ENCODE measurements at places on chromosomes 7 and 10. TPM values are rescaled to one million over a fixed set of nuclear protein-coding genes. Genes with fewer than 3 reads are reported as not detected.
A peak's percentile ranks its signal among the peaks of the same experiment; 100 is the strongest.

GRCh38 chr10:623477-624311 is 65.8 kb downstream of the DIP2C start:
- no peaks in the 10 kb centered on the region for H3K36me3 ChIP-seq
- H3K4me1 ChIP-seq, result peaks cover 15% of the 10 kb centered on the region
- no peak overlapping the region for H3K4me3 ChIP-seq
- H3K27ac ChIP-seq, result no peak overlapping the region
- DNase-seq, result no peak
- no peaks in the 10 kb centered on the region for H3K27me3 ChIP-seq

DNA sequence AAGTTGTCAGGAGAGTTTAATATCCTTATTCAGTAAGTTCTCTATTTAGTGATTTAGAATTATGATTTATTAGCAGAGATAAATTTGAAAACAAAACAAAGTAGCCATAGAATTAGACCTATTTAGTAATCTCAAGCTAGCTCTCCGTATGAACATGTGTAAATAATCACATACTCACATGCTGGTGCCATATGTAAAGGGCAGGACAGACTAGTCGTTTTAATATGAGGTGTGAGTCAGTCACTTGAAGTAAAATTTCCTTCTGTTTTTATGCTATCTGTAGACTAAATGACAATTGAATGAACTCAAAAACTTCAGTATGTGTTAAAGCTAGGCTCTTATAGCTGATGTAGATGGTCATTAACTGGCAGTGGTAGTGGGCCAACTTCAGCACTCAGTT is 67.1 kb downstream of the WAC start:
- no peak overlapping the region for H3K27ac ChIP-seq
- H3K4me3 ChIP-seq, result no peak overlapping the region
- peaks cover 27% of the 10 kb centered on the region for H3K36me3 ChIP-seq
- peaks cover 16% of the 10 kb centered on the region for H3K4me1 ChIP-seq
- peak; percentile 50 for DNase-seq
- no peaks in the 10 kb centered on the region for H3K27me3 ChIP-seq

- no peaks in the 10 kb centered on the region for H3K36me3 ChIP-seq
- H3K27ac ChIP-seq, result no peak overlapping the region
- no peaks in the 10 kb centered on the region for H3K4me1 ChIP-seq
- peak; percentile 3 for DNase-seq
- no peaks in the 10 kb centered on the region for H3K27me3 ChIP-seq
Observed at GRCh38 chr10:120161111-120161510, 268.6 kb downstream of the SEC23IP start.

DNA sequence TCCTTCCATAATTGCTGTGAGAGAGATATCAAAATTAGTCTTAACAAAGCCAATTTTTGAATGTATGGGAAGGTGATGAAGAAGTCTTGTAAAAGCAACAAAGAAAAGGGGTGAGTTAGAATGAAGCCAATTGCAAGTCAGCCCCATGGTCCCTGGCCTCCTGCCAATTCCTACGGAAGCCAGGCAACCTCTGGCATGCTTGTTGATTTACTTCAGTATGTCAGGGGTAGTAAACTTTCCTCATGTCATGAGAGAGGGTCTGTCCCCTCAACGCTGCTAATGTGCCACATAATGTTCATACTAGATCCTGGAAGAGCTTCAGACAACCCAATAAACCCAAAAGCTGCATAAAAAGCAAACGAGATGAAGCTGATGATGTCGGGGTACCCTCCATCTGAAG is 159.1 kb upstream of the YAE1 start:
- H3K27ac ChIP-seq, result no peak overlapping the region
- DNase-seq, result no peak
- H3K4me1 ChIP-seq, result no peaks in the 10 kb centered on the region
- H3K4me3 ChIP-seq, result no peak overlapping the region
- no peaks in the 10 kb centered on the region for H3K36me3 ChIP-seq
- peaks cover 5% of the 10 kb centered on the region for H3K27me3 ChIP-seq

- DNase-seq, result peak; percentile 73
- no peaks in the 10 kb centered on the region for H3K36me3 ChIP-seq
- peaks cover 28% of the 10 kb centered on the region for H3K4me1 ChIP-seq
- H3K4me3 ChIP-seq, result peak overlapping the region; percentile 98
- no peaks in the 10 kb centered on the region for H3K27me3 ChIP-seq
Observed at GRCh38 chr7:139777133-139777891, 486 bp downstream of the HIPK2 start.

DNA sequence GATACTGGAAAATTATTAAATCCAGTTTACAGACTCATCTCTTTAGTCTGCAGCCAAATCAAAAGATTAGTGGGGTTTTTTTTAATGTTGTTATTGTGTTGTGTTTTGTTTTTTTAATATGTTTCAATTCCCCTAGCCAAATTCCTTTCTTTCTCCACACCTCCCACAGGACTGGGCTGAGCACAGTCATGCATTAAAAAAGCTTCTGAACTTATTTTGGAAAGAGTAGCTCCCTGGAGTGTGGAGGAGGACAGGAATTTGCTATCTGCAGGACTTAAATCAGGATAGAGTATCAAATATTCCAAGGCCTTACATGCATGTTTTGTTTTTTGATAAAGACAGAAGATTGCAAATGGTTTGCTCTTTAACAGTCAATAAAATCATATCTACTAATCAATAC is 90.7 kb downstream of the GNAI1 start:
- H3K4me3 ChIP-seq, result no peak overlapping the region
- DNase-seq, result peak; percentile 43
- no peak overlapping the region for H3K27ac ChIP-seq
- H3K36me3 ChIP-seq, result 0 out of 2 replicates have a peak, but pooled peaks cover 8% of the 10 kb centered on the region
- H3K27me3 ChIP-seq, result no peaks in the 10 kb centered on the region
- peaks cover 25% of the 10 kb centered on the region for H3K4me1 ChIP-seq

- H3K4me1 ChIP-seq, result peaks cover 16% of the 10 kb centered on the region
- H3K27me3 ChIP-seq, result no peaks in the 10 kb centered on the region
- H3K27ac ChIP-seq, result no peak overlapping the region
- H3K36me3 ChIP-seq, result no peaks in the 10 kb centered on the region
Observed at GRCh38 chr10:59880971-59881510, 25.3 kb downstream of the CCDC6 start.

DNA sequence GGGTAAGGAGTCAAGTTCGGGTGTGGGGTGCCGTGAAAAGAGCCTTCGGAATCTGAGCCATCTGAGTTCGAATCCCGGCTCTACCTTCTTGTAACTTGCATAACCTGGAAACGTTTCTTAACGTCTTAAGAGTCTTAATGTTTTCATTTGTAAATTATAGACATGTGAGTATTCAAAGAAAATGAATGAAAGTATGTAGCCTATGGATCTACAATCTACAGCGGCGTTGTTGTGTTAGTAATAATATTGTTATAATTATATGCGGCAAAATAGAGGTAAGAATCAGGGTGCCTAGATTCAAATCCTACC is 559 bp downstream of the VTI1A start:
- DNase-seq, result no peak
- peaks cover 11% of the 10 kb centered on the region for H3K36me3 ChIP-seq
- no peaks in the 10 kb centered on the region for H3K27me3 ChIP-seq
- H3K4me1 ChIP-seq, result peaks cover 13% of the 10 kb centered on the region

DNA sequence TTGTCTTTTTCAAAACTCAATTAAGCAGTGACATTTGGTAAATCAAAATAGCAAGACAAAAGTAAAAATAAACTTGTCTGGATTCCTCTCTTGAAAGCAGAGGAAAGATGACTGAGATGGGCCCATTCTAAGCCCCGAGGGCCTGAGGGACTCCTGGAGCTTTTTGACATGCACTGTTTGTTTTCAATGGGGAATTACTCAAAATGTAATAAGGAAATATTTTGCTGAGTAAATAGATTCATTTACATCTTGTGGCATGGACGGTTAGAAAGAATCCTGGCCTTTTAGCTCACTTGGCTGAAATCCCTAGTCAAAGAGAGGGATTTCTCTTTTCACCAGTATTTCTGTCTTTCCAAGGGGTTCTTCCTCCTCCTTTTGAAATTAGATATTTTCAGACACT is 108.0 kb downstream of the MKX start:
- no peaks in the 10 kb centered on the region for H3K4me1 ChIP-seq
- no peak overlapping the region for H3K27ac ChIP-seq
- H3K36me3 ChIP-seq, result no peaks in the 10 kb centered on the region
- no peak for DNase-seq

DNA sequence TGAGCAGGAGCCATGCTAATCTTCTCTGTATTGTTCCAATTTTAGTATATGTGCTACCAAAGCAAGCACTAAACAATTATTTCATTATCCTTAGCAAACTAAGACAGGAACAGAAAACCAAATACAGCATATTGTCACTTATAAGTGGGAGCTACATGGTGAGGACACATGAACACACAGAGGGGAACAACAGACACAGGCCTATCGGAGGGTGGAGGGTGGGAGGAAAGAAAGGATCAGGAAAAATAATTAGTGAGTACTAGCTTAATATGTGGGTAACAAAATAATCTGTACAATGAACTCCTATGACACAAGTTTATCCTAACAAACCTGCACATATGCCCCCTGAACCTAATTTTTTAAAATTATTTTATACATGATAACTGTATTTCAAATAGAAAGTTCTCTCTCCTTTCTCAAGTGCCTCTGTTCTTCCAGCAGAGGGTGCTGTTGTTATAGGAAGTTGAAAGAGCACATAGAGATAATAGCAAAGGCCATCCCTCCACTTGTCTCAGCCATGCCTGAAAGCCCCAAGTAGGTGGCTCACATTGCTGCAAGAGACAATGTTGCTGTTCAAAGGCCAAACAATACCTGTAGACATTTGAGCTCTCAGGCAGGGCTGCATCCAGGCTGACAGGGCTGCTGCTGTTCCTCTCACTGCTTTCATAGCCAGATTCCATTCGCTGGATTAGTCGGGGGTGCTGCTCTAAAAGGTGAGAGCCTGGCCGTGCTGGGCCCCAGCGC is 33.4 kb upstream of the PPP3CB start:
- H3K27me3 ChIP-seq, result no peaks in the 10 kb centered on the region
- H3K4me3 ChIP-seq, result no peak overlapping the region
- H3K27ac ChIP-seq, result no peak overlapping the region

DNA sequence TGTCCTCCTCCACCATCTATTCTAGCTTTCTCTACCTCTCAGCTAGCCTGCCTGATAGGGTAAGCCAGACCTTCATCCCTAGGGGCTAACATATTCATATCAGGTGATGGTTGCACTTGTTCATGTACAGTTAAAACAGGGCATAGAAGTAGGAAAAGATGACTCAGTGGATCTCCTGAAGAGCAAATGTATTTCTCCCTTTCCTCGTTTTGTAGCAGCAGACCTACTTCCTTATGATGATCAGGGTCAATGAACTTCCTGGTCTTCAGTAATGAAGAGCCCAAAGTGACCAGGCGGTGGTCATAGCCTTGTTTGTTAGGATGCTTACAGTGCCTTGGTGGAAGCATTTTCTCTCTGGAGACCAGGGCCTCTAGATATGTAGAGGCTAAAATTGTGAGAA is 6.3 kb downstream of the LIPJ start:
- H3K27ac ChIP-seq, result no peak overlapping the region
- H3K4me3 ChIP-seq, result no peak overlapping the region
- H3K27me3 ChIP-seq, result no peaks in the 10 kb centered on the region
- no peaks in the 10 kb centered on the region for H3K36me3 ChIP-seq
- H3K4me1 ChIP-seq, result peaks cover 4% of the 10 kb centered on the region

DNA sequence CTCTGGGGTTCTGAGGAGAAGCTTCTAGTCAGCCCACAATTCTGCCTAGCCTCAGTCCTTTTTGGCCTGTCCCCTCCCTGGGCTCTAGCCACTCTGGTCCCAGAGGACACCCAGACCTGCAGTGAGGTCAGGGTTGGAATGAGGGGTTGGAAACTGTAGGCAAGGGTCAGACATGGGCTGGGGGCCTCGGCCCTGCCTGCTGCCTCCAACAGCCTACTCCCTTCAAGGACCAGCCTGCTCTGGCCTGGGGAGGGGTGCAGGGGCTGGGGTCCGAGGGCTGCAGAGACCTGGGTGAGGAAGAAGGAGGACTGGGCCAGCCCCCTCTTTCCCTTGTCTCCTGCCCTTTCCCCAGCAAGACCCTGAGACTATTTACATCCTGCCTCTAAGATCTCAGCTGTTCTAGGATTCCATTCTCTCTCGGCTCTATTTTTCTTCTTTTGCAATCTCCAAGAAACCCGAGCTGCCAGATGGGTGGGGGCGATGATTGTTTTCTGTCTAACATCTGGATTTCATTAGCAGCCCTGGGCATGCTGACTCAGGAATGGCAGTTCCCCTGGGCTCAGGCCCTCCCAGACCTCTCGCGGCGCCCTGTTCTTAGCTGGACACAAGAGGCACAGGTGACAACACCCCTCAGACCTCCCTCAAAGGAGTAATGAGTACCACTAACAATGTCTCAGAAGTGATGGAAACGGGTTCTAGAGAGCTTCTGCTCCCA is 23.1 kb downstream of the ZCCHC24 start:
- peak; percentile 96 for DNase-seq
- peaks cover 21% of the 10 kb centered on the region for H3K36me3 ChIP-seq
- peaks cover 30% of the 10 kb centered on the region for H3K4me1 ChIP-seq
- H3K27ac ChIP-seq, result peak overlapping the region; percentile 74
- peak overlapping the region; percentile 30 for H3K4me3 ChIP-seq
- no peaks in the 10 kb centered on the region for H3K27me3 ChIP-seq

DNA sequence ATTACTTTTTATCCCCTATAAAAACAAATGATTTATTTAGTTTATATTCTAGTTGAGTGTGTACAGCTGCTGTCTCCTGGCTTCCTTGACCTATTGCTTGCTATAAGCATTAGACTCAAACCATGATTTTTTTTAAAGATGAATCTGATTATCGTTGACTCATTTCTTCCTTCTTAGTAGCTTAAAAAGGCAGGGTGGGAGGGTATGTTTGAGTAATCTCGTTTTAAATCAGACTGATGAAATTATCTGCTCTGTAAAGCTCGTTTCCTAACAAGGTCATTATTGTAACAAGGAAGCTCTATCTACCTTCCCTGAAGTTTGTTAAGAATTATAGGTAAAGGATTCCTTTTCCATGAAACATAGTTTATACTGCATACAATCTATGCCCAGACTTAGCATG is 276.3 kb upstream of the KCND2 start:
- H3K4me1 ChIP-seq, result no peaks in the 10 kb centered on the region
- H3K27me3 ChIP-seq, result no peaks in the 10 kb centered on the region
- H3K36me3 ChIP-seq, result no peaks in the 10 kb centered on the region
- H3K27ac ChIP-seq, result no peak overlapping the region
- no peak overlapping the region for H3K4me3 ChIP-seq
- no peak for DNase-seq

DNA sequence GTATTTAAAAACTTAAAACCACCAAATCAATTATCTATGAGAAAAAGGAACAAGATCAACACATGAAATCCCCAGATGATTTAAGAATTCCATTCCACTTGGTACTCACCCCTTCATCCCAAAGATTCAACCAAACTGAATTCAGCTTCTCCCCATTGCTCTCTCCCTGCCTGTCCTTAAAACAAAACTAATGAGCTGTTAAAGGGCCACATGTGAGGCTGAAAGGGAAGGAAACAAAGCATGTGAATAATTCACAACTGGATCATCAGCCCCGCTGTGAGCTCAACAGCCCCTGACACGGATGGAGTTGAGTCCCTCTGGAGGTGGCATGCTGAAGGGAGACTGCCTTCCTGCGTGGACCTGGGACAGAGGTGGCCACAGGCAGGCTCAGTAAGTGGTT is 32.9 kb downstream of the VOPP1 start:
- DNase-seq, result no peak
- H3K4me1 ChIP-seq, result peaks cover 26% of the 10 kb centered on the region
- H3K27ac ChIP-seq, result no peak overlapping the region
- H3K36me3 ChIP-seq, result no peaks in the 10 kb centered on the region
- H3K27me3 ChIP-seq, result no peaks in the 10 kb centered on the region

- no peaks in the 10 kb centered on the region for H3K27me3 ChIP-seq
- peak; percentile 88 for DNase-seq
- H3K27ac ChIP-seq, result no peak overlapping the region
- no peaks in the 10 kb centered on the region for H3K36me3 ChIP-seq
- H3K4me1 ChIP-seq, result peaks cover 20% of the 10 kb centered on the region
- no peak overlapping the region for H3K4me3 ChIP-seq
Observed at GRCh38 chr7:5177060-5177459, 13.0 kb upstream of the WIPI2 start.

The NPY4R2 gene
- not detected for total RNA-seq

The GPER1 gene
- total RNA-seq, result 3.4 TPM

The SEC24C gene
- total RNA-seq, result 75.6 TPM

The VGF gene
- total RNA-seq, result not detected

The CBLL1 gene
- 11.9 TPM for total RNA-seq

The C10orf62 gene
- total RNA-seq, result not detected

Measured in GM23248 (cell line).